ENCODE measurements at places on chromosomes 7 and 10. TPM values are rescaled to one million over a fixed set of nuclear protein-coding genes. Genes with fewer than 3 reads are reported as not detected.

The UBTD1 gene
- 59.2 TPM for total RNA-seq

The CRYGN gene
- total RNA-seq, result not detected

The CYP3A7 gene
- total RNA-seq, result 0.30 TPM

The TMEM213 gene
- 3.8 TPM for total RNA-seq

The CYP2C19 gene
- 0.17 TPM for total RNA-seq

The ADRA2A gene
- 6.4 TPM for total RNA-seq
